ENCODE measurements at places on chromosomes 3 and 15.

DNA sequence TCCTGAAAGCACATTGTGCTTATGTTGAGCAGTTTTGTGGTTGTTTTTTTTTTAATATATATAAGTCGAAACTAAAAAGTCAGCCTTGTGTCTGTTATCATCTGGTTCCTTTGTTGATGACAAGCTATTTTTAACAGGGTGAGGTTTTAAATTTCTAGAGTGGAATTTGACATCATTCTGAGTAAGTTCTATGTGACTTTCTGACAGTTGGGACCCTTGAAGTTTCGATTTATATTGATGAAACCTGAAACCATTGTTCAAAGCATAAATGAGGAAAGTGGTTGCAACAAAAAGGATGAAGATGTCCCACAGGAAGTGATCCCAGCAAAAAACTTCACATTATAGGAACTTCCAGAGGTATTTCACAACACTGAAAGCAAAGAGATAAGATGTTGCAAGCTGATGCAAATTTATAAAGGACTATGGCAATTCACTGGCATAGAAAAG is 94.0 kb downstream of the CYP19A1 start:
- no peaks in the 10 kb centered on the region for H3K4me1 ChIP-seq
- H3K27ac ChIP-seq, result no peak overlapping the region
- no peak for DNase-seq
- H3K36me3 ChIP-seq, result no peaks in the 10 kb centered on the region
- H3K27me3 ChIP-seq, result peaks cover 34% of the 10 kb centered on the region

GRCh38 chr3:149443545-149443912 is 31.0 kb upstream of the TM4SF4 start:
- H3K36me3 ChIP-seq, result no peaks in the 10 kb centered on the region
- no peaks in the 10 kb centered on the region for H3K4me1 ChIP-seq
- DNase-seq, result no peak
- no peak overlapping the region for H3K4me3 ChIP-seq
- H3K27ac ChIP-seq, result no peak overlapping the region
- H3K27me3 ChIP-seq, result peaks cover 19% of the 10 kb centered on the region

DNA sequence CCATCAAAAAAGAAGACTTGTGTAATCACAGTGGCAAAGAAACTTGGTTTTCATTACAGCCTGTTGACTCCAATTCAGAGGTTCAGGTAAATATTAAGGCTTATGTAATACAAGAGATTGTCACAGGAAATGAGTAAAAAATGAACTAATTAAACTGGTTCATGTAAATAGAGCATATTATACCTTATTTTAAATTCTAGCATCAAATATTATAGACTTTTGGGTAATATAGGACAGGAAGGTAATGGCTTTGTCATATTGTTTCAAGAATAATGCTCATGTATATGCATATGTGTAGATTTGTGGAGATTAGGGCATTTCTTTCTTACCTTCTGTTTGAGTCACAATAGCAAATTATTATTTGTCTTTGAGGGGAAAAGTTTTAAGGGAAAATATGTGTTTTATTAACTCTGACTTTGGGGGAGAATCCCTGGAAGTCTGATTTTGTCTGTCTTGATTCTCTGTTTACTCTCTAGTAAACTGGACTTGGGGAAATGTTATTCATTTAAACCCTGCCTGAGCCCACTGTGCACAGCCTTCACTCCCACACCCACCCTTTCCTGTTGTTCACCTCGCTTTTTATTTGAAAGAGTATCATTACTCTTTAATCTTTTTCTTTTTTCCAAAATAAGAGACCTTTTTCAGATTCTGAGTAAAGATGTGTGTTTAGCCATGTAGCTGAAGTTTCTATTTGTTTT is 43.0 kb downstream of the RASA2 start:
- H3K4me1 ChIP-seq, result peaks cover 44% of the 10 kb centered on the region
- H3K27me3 ChIP-seq, result no peaks in the 10 kb centered on the region
- no peak for DNase-seq
- H3K4me3 ChIP-seq, result peak overlapping the region; percentile 48
- H3K27ac ChIP-seq, result peak overlapping the region; percentile 75
- peaks cover 10% of the 10 kb centered on the region for H3K36me3 ChIP-seq

DNA sequence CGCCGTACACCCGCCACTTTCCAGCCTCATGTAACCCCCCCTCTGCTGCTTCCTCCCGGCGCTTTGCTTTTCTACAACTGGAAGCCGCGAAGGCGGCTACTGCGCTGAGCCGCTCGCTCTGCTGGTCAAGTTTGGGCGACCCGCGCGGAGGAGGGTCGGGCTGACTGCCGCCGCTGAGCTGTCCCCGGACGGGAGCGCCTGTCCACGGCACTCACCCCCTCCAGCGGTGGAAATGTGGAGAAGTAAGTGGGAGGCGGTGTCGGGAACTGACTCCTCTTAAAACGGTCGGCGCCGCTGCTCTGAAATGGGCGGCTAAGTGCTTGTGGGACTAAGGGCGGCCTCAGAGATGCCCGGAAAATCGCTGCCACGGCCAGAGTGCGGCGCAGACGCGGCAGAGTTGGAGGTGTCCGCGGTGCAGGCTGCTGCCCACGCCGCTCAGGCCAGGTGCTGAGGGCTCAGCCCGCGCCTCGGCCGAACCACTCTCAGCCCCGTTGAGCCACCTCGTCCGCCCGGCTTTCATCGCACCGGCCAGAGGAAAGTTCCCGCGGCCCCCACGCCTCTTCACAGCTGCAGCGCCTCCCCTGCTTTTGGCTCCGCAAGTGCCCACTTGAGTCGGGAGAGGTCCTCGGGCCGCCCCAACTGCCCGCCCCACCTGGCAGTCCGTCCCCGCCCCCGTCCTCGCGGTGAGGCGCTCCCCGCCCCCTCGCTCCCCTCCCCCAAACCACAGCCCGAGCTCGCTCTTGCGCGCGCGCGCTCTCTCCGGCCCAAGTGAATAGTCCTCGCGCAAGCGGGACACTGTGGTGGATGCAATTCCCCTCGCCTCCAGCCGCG is at the start of gene EPHA6:
TSS of gene EPHA6 (plus strand) at position 775 of the 831 bp plus-strand sequence.
- H3K4me1 ChIP-seq, result peaks cover 4% of the 10 kb centered on the region
- no peaks in the 10 kb centered on the region for H3K36me3 ChIP-seq
- H3K27ac ChIP-seq, result no peak within 1 kb of the TSS

DNA sequence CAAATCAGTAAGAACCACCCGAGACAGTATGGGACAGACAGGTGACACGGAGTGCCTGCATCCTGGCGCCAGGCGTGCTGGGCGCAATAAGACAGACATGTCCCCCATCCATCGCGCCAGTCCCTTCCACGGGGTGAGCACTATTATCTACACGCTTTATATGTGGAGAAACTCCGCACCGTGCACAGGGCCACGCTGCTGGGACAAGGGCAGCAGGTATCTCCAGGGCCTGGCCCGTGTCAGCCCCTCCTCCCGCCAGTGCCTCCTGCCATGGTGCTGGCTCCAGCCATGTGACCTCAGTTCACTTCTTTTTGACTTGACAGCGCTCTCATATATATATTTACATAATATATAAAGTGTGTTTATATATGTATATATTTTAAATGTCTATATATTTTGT is 42.6 kb downstream of the TNK2 start:
- no peak for DNase-seq
- H3K27me3 ChIP-seq, result no peaks in the 10 kb centered on the region
- no peaks in the 10 kb centered on the region for H3K4me1 ChIP-seq

- H3K36me3 ChIP-seq, result peaks cover 2% of the 10 kb centered on the region
- H3K4me3 ChIP-seq, result no peak overlapping the region
- H3K4me1 ChIP-seq, result no peaks in the 10 kb centered on the region
- peaks cover 23% of the 10 kb centered on the region for H3K27me3 ChIP-seq
Observed at GRCh38 chr3:13822871-13823585, 56.8 kb downstream of the WNT7A start.

DNA sequence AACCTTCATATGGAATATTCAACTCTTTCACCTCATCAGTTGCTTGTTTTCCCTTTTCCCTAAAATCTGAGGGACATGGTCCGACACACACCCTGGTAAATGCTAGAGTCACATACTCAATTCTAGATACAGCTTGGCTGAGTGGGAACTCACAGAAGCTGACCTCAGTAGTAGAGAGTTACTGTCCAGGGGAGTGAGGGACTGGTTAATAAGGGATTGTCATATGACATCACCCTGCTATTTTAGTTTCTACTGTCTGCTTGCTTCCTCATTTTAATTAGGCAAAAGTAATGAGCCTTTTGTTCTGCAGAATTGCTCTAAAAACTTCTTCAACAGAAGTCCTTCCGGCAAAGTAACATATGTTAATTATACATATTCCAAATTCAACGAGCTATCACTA is 244.5 kb downstream of the ZIC4 start:
- H3K27ac ChIP-seq, result no peak overlapping the region
- no peaks in the 10 kb centered on the region for H3K4me1 ChIP-seq
- no peaks in the 10 kb centered on the region for H3K36me3 ChIP-seq
- DNase-seq, result no peak
- H3K27me3 ChIP-seq, result no peaks in the 10 kb centered on the region

DNA sequence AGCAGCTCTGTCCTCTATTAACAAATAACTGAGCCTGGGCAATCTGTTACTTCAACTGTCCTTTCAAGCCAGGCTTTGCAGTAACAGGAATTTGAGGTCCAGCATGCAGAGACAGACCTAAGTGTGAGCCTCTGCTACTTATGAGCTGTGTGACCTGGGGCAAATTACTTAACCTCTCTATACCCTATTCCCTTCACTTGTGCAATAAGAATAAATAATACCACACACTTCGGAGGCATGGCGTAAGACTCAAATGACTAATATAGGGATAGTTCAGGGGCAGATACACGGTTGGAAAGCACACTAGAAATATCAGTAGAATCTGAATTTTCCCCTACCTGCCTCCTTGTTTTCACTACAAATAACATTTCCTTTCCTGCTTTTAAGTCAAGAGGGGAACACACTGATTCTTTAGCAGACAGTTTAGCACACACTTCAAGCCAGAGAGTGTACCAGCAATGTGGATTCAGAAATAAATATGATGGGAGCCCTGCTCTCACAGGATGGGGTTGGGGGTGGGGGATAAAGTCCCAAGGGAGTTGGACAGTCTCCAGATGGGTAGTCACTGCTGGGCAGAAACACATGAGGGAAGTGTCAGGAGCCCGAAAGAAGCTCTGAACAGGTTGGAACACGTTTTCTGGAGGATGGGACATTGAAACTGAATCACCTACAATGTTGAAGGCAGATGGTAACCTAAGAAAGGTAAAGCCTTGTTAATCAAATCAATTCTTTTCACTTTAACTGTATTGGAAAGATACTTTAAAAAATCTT is 61.8 kb upstream of the RBP1 start:
- no peak for DNase-seq
- H3K4me1 ChIP-seq, result no peaks in the 10 kb centered on the region
- H3K36me3 ChIP-seq, result no peaks in the 10 kb centered on the region
- no peak overlapping the region for H3K4me3 ChIP-seq
- H3K27me3 ChIP-seq, result no peaks in the 10 kb centered on the region
- H3K27ac ChIP-seq, result no peak overlapping the region

- peaks cover 5% of the 10 kb centered on the region for H3K4me1 ChIP-seq
- no peak overlapping the region for H3K27ac ChIP-seq
- no peak overlapping the region for H3K4me3 ChIP-seq
- H3K27me3 ChIP-seq, result peaks cover 10% of the 10 kb centered on the region
- DNase-seq, result no peak
- no peaks in the 10 kb centered on the region for H3K36me3 ChIP-seq
Observed at GRCh38 chr3:134601539-134602439, 49.0 kb downstream of the KY start.

DNA sequence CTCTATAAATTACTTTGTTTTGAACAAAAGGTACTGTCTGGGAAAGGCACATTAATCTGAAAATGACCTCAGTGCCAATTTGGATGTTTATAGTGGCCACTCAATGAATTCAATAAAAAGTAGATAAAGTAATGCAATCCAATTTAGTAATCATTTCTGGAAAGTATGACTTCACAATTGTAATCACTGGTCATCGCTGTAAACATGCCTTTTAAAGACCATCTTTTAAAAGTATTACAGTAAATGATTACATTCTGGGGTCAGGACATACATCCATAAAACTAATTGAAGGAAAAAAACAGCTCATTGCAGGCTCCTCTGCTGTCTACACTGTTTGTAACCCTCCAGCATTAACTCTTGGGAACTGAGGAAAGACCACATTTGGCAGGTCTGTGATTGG is 43.2 kb downstream of the HRH1 start:
- no peak overlapping the region for H3K4me3 ChIP-seq
- peaks cover 6% of the 10 kb centered on the region for H3K4me1 ChIP-seq
- no peak for DNase-seq
- peaks cover 48% of the 10 kb centered on the region for H3K27me3 ChIP-seq
- H3K36me3 ChIP-seq, result no peaks in the 10 kb centered on the region

DNA sequence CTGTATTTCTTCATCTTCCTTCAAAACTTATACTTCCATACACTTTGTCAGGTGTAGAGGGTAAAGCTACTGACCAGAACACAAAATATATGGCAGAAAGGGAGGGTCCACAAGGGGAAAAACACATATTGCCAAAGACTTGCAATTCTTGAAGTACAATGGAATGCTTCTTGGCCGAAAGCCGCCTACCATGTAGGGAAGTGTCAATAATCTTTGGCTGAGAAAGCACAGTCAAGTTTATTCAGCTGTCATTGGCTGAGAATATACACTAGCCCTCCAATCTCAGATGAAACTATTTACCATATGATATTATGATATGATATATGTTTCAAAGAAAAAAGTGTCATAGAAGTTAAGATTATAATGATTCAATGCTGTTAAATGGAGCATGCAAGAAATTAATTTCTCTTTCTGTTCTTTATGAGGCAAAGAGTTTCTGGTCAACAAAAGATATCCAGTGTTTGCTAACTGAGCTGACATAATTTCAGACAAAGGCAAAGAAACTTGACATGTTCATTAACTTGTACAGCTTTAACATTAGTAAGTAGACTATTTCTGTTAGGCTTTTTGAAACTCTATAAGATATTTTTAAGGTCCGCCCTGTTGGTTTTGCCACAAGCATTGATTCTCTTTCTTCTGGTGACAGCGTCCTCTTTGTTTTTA is 89.0 kb upstream of the LPP start:
- no peak overlapping the region for H3K4me3 ChIP-seq
- H3K27me3 ChIP-seq, result no peaks in the 10 kb centered on the region
- no peak for DNase-seq
- peaks cover 1% of the 10 kb centered on the region for H3K36me3 ChIP-seq
- peaks cover 14% of the 10 kb centered on the region for H3K4me1 ChIP-seq

Measured in central memory CD8-positive, alpha-beta T cell (primary cell).